ENCODE measurements at places on chromosomes 7 and 10.

- DNase-seq, result no peak
Observed at GRCh38 chr7:107080099-107080505, 35.6 kb downstream of the PRKAR2B start.

DNA sequence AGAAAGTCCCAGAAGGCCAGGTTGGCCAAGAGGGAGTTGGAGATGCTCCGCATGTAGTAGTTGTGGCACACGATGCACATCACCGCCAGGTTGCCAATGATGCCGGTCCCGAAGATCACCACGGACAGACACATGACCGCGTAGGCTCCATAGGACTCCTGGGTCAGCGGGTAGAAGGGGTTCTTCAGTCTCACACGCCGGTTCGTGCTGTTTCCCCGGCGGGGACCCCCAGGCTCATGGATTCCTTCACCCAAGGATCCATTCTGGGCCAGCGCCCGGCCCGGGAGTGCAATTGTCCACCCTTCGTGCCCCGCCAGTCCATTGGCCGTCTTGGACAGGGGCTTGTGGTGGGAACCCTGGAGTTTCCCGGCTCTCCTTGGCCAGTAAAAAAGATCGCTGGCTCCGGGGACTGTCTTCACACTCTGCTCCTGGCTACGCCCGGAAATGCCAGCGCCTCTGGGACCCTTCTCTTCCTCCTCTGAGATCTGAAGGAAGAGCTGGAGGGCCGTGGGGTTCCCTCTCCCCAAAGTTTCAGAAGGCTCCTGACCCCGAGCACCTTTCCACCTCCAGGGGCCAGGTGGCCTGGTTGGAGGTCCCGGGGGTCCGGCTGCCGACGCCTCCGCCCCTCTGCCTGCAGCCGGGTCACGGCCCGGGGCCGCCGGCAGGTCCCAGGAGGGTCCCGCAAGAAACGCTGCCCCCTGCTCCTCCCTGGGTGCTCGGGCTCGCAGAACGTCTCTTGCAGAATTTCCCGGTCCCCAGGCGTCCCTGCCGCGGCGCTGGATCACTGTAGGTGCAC lies 1.3 kb downstream of the GPR37 start:
- DNase-seq, result no peak

- no peak for DNase-seq
Observed at GRCh38 chr7:80379034-80379982, 132.6 kb downstream of the GNAT3 start.

DNA sequence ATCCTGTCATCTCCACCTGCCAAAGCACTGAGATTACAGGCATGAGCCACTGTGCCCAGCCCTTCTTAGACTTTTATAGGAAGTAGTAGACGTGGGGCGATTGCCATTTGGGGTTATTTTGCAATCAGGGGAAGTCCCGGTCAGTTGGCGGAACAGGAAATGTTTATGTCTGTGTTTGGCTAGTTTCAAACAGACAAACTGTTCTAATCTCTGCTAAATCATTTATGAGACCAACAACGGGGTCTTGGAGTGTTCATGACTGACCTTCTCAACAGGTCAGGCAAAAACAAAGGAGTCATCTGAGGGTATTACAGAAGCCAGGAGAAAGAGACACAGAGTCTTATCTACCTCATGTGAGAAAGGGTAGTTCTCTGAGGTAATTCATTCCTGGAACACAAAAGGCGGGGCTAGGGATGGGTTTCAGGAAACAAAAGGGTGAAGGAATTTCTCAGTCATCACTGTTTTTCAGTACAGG lies 6.6 kb upstream of the TPK1 start:
- no peak for DNase-seq

DNA sequence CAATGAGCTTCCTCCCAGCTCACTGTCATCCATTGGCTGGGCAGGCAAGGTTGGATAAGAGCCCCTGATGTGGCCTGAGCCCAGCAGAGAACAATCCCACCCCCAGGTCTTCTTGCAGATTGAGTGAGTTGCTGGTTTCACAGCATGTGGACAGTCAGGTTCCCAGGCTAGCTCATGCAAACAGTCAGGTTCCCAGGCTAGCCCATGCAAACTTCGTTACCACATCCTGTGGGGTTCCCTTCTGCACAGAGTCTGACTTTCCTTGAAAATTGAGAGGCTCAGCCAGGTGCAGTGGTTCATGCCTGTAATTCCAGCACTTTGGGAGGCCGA lies 67.1 kb downstream of the TMEM130 start:
- DNase-seq, result no peak

DNA sequence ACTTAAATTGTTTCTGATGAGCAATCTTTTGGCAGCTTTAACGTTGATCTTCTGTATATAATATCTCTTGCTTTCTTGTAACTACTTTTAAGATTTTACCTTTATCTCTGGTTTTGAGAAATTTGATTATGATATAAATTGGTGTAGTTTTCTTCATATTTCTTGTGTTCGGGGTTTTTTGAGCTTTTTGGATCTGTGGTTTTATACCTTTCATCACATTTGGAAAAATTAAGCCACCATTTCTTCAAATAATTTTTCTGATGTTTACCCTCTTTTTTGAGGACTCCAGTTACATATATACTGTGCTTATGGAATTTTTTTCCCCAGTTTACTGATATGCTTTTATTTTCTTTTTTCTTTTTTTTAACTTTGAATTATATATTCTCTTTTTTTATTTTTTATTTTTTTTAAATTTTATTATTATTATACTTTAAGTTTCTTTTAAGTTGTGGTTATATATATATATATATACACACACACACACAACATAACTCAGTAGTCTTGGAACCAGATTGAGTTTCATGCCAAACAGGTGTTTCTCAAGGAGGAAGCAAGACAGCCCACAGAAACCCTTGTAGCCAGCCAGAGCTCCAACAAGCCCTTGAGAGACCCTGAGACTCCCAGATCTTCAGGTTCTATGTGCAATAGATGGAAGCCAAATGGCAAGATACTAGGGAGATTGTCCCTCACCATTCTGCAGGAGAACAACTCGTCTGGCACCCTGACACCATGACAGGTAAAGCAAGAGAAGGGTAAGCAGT lies 27.5 kb upstream of the NME8 start:
- DNase-seq, result no peak

DNA sequence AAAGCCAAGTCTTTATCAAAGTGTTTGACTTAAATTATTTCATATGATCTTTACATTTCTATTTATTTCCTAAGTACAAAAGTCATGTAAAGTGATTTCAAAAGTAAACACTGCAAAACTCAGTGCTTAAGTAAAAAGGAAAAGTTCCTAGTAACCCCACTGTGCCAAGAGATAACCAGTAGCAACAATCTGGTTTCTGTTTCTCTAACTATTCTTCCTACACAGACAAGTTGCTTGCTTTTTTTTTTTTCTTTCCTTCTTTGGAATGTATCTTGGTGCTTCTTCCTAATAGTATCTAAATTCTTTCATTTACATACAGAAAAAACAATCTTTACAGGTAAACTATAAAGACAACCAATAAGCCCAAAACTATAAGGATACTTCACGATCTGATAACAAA lies 3.1 kb downstream of the JCAD start:
- DNase-seq, result no peak

DNA sequence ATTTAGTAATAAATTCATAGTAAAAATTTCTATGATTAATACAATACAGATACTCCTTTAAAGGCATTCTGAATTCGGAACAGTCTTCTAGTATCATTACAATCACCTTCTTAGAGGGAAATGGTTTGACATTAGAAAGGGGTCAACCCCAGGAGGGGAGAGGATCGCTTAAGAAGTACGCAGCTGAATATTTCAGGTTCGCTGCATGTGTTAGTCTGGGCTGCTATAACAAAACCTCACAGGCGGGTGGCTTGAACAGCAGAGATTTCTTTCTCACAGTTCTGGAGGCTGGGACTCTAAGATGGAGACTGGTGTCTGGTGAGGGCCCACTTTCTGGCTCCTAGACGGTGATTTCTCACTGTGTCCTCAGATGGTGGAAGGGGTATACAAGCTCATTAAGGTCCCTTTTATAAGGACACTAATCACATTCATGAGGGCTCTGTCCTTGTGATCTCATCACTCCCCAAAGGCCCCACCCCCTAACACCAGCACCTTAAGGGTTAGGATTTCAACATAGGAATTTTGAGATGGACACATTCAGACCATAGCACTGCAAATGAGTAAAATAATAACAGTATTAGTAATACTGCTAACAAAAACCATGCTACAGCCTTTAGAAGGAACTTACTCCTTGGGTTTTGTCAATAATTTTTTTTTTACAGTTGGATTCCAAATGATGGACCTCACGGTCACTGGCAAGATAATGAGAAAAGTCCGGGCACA lies 34.0 kb downstream of the GNA12 start:
- no peak for DNase-seq

GRCh38 chr10:114995468-114996247 lies 57.7 kb downstream of the TRUB1 start:
- DNase-seq, result no peak

- no peak for DNase-seq
Observed at GRCh38 chr10:24814568-24815313, 91.1 kb upstream of the ARHGAP21 start.

DNA sequence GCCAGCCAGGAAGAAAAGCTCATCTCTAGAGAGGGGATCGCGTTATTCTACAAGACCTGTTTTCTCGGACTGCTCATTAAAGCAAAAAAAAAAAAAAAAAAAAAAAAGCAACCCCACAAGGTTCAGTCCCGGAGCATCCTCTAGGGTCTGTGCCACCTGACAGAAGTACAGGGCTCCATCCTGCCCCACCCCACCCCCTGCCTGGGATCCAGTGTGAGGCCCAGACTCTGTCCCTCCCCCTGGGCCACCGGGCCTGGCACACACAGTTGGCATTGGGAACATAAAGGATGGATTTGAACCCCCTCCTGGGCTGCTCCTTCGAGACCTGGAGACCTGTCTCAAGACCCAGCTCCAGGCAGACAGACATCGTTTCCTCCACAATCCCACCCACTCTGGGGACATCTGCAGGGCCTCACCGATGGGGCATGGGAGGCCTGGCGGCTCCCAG lies 688 bp downstream of the ORAI2 start:
- DNase-seq, result no peak

- no peak for DNase-seq
Observed at GRCh38 chr10:133388973-133389818, 4.8 kb upstream of the MTG1 start.

- DNase-seq, result no peak
Observed at GRCh38 chr10:20381761-20382160, 515.4 kb downstream of the NEBL start.

- no peak for DNase-seq
Observed at GRCh38 chr10:86357041-86357440, 9.6 kb downstream of the GRID1 start.

DNA sequence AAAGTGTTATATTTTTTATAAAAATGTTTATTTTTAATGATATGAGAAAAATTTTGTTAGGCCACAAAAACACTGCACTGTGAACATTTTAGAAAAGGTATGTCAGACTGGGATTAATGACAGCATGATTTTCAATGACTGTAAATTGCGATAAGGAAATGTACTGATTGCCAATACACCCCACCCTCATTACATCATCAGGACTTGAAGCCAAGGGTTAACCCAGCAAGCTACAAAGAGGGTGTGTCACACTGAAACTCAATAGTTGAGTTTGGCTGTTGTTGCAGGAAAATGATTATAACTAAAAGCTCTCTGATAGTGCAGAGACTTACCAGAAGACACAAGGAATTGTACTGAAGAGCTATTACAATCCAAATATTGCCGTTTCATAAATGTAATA lies 64.8 kb upstream of the CAPZA2 start:
- no peak for DNase-seq

- DNase-seq, result no peak
Observed at GRCh38 chr10:70306886-70307520, 23.2 kb upstream of the NPFFR1 start.

DNA sequence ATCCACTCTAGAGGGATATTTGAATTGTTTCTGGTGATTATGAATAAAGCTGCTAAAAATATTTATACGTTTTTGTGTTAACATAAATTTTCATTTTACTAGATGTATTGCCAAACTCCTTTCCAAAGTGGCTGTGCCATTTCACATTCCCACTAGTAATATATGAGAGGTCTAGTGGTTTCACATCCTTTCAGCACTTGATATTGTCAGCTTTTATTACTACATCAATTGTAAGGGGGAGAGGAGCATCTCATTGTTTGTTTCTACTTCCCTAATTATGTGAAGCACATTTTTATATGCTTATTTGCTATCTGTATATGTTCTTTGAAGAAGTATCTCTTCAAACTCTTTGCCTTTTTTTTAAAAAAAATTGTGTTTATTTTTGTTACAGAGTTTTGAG lies 184.5 kb downstream of the ADK start:
- DNase-seq, result no peak
